ENCODE measurements at places on chromosomes 7 and 10.

DNA sequence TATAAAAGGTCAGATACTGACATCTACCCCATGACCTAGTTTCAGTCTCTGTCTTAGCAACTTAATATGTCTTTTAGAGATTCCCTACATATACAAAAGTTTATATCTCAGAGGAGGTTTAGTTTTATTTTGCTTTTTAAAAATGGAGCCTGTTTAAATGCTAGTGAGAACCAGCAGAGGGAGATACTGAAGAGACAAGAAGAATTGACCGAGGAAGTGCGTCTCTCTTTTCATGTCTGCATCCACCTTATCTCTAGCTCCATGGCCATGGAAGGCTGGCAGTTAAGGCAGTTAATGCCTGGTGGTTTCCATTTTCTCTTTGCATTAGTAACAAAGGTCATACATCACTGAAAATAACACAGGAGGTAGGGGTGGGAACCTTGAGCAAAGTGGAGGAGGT is 10.7 kb downstream of the SUV39H2 start:
- DNase-seq: no peak

DNA sequence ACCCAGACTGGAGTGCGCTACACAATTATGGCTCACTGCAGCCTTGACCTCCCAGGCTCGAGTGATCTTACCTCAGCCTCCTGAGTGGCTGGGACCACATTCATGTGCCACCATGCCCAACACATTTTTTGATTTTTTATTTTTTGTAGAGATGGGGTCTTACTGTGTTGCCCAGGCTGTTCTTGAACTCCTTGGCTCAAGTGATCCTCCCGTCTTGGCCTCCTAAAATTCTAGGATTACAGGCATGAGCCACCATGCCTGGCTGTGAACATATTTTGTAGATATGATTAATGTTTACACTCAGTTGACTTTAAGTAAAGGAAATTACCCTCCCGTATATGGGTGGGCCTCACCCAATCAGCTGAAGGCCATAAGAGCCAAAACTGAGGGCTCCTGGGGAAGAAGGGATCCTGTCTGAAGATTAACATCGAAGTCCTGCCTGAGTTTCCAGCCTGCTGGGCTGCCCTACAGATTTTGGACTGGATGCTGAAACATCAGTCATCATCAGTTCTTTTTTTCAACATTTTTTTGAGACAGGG is 127.1 kb downstream of the ACTR3B start:
- DNase-seq: no peak

DNA sequence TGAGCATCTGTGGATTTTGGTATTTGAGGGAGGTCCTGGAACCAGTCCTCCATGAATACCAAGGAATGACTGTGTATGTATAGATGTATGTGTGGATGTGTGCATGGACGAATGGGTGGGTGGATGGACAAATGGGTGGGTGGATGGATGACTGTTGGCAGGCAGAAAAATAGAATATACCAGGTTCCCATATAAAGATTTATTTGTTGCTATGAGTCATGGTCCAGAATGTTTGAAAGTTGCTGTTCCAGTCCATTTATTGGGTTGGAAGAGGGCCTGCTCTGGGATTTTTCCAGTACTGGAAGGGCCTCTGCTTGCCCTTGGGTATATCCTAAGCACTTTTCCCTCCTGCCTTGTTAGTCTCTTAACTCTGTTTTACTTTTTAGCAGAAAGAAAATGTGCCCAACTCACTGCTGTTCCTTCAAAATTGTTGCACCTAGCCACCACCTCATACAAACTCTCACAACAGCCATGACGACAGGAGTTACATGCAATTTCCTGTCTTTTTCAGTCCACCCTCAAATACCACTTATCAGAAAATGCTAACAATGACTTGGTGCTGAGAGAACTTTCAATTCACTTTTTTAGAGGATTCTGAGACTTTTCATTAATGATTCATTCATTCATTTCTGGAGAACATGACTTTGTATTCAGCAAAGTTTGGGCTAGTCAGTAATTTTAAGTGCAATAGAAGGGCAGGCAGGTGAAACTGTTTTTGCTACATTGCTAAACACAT is 108.1 kb downstream of the EEPD1 start:
- DNase-seq: no peak

DNA sequence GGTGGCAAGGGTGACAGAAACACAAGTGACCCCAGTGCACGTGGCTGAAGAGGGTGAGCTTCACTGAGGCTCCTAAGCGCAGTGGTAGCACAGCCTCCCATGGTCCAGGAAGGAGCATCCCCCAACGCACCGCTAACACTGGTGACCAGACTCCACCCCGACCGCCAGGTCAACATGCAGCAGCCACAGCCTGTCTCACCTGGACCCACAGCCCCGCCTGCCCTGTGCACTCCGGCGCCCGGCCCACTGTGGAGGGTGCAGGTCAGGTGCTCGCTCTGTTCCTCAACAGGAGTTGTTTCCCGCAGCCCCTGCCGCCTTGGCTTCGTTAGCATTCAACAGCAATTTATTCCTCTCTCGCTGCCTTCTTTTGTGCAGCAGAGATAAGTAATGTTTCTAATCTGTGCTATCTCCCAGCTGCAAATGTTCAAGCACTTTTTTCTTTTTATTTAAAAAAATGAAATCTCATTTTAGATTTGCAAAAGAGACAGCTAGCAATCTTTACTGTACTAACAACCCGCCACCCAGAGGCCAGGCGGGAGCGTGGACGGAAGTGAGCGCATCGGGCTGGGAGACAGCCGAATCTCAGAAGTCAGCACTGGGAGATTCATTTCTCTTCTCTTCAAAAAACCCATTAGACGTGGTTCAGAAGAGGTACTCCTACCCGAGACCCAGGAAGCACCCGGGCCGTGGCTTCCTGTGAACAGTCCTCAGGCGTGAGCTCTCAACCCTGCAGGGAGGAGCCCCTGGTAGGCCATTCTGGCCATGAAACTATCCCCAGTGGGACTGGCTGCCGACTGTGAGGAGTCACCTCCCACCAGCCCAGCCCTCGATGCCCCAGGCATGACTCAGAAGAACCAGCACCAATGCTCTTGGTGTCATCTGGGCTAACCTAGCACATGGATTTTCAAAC is 133.4 kb downstream of the MAD1L1 start:
- no peak for DNase-seq

DNA sequence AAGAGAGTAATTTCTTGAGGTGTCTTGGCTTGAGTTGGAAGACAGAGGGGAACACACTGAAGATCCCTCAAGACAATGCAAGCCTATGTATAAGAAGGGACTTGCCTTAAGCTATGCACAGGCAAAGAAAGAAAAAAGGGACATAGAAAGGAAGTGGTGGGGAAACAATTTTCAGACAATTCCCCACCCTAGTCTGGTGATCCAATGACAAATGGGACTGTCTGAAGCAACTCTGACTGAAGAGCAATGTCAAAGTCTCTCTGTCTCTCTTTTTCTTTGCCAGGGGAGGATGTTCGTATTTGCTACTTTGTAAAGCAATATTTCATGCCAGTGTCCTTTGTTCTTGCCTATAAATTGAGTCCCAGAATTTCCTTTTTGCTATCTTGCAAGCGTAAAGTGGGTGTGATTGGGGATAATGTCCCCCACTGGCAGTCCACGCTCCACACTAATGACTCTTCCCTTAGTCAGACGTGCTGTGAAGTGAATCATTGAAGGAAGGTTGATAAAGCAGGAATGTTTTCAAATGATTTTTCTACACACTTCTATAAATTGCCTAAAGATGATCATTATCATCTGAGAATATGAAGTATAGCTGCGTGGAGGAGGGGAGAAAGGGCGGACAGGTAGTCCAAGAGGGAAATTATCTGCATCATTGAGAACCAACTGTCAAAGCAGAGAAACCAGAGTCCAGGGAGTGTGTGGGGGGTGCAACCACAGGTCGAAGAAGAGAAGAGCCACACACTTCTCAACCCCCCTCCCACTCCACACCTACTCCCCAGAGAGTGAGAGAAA is 243.8 kb upstream of the ETV1 start:
- DNase-seq: no peak

- DNase-seq: no peak
Measured at GRCh38 chr7:149334930-149335329, 72.9 kb downstream of the ZNF783 start.

DNA sequence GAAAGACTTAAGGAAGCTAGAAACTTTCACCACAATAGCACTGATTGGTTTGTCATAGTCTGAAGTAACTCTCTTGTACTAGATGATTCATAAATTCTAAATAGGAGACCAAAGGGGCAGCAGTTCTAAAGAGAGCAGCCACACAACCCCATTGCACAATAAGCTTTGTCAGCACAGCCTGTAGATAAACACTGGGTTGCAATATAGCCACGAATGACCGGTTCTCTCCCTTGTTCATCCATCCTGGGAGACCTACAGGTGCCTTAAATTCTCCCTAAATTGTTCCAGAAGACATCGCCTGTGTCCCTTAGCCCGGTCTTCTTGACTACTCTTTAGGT is 167.0 kb downstream of the SNX13 start:
- DNase-seq: no peak

DNA sequence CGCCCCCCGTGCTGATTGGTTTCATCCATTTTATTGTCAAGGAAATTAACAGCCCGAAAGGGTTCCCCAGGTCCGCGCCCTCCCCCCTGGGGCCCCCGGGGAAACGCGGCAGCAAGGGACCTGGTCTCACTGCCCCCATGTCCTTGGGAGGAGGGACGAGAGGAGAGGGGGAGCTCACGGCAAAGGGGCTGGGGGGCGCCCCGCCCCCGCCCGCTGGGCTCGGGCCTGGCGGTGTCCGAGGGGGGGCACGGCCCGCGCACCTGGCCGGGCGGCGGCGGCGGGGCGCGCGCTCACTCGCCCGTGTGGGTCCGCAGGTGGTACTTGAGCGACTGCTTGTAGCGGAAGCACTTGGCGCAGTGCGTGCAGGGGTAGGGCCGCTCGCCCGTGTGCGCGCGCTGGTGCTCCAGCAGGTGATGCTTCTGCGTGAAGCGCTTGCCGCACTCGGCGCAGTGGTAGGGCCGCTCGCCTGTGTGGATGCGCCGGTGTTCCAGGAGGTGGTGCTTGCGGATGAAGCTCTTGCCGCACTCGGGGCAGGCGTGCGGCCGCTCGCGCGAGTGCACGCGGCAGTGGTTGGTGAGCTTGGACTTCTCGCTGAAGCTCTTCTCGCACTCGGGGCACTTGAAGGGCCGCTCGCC is 29.3 kb downstream of the ZNF777 start:
- DNase-seq: no peak

DNA sequence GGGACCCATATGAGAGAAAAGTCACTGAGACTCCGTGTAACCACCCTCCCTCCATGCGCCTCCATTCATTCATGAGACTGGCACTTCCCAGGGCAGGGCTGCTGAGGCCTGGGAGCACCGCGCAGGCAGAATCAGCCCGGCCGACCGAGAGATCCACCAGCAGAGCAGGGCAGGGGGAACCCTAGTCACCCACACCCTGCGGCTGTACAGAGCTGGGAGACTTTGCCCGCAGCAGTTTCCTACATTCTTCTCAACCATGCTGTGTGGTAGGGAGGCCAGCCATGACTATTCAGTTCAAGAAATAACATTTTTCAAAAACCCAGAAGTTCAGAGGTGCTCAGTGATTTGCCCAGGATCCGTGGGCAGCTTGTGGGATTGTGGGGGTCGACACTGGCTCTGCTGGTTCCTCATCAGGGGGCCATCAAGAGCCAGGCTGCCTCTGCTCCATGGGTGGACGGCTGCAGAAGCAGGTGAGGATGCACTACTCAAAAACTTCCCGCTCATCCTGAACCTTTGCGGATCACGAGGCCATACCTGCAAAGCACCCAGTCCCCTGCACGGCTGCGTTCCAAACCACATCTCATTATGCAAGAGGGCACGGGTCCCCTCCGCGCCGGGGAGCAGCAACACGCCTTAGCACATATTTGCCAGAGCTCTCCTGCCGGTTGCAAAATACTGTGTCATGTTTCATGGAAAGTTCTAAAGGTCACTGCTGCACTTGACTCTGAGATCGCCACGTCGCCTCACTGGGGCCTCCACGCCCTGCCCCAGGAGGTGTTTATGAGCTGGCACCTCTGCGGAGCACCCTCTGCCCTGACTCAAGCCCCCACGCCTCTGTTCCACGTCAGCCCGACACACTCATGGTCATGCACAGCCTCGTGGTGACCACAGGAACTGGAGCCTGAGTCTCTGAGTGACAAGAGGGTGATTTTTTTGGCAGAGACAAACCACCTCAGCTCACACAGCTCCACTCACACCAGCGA is 132.0 kb downstream of the PRKAG2 start:
- peak; percentile 50 for DNase-seq

DNA sequence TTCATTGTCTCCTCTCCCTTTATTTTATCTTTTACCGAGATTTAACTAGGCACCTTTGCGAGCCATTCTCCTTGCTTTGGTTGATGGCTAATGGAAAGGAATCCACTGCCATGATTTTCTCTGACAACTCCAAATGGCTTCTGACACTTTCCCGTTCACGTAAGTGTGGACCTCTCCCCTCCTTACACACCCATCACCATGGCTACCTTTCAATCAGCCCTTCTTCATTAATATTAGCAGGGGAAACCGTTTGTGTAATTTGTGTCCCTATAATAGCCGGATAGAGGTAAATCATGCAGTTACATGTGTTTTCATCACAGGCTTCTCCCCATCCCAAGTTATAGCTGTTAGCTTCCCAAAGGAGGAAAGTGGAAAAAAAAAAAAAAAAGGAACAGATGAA is 767.3 kb downstream of the MAGI2 start:
- DNase-seq: no peak

- no peak for DNase-seq
Measured at GRCh38 chr10:120688928-120689327, 162.2 kb upstream of the WDR11 start.

- no peak for DNase-seq
Measured at GRCh38 chr10:67959839-67960476, 75.5 kb downstream of the SIRT1 start.

GRCh38 chr7:77699056-77699455 is 2.8 kb downstream of the RSBN1L start:
- DNase-seq: no peak

DNA sequence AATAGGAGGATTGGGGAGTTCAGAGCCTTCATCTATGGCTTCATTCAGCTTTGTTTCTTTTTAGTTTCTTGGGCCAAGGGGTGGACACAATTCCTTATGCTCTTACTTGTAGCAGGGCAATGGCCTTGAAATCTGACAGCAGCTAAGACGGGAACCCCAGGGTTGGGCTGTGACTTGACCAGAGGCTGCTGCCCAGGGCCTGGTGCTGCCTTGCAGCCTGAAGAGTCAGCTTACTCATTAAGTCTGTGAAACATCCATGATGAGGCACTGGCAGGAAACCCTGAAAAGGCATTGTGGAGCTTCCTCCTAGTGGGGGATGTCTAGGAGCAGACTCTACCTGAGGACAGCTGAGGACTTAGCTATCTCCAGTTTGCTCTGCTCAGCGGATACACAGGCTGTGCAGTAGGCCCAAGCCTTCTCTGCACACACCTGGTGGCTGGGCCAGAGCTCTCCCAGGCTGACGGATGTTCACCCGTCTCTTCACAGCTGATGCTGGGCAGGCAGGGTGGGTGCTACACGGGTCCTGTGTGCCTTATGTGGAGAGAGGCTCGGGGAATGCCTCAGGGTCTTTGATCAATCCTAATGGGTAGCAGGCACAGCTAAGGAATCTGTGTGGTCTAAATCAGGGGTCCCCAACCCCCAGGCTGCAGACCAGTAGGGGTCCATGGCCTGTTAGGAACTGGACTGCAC is 17.8 kb downstream of the CXCL12 start:
- DNase-seq: no peak

DNA sequence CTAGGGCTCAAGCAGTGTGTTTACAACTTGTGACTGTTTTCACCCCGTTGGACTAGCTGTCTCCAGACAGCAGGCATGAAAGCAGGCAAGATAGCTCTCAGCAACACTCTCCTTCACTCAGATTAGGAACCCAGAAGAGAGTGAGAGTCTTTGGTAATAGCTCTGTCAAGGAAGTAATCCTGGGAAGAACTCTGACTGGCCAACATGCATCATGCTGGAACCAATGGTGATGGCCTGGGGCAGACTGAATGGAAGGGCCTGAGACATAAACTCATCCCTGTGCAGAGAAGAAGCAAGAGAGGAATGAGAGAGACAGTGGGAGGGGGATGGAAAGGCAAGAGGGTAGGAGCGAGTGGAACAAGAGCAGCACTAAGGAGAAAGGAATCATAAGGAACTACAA is 48.9 kb downstream of the AKR1D1 start:
- DNase-seq: no peak
